ENCODE measurements at places on chromosomes 5 and 9.

GRCh38 chr9:127850286-127850830, 4.1 kb downstream of the ENG start:
- DNase-seq = no peak

GRCh38 chr5:97489010-97489840, 306.2 kb upstream of the RIOK2 start:
- no peak for DNase-seq

- DNase-seq = no peak
Measured at GRCh38 chr9:17761984-17762676, 183.3 kb downstream of the SH3GL2 start.

DNA sequence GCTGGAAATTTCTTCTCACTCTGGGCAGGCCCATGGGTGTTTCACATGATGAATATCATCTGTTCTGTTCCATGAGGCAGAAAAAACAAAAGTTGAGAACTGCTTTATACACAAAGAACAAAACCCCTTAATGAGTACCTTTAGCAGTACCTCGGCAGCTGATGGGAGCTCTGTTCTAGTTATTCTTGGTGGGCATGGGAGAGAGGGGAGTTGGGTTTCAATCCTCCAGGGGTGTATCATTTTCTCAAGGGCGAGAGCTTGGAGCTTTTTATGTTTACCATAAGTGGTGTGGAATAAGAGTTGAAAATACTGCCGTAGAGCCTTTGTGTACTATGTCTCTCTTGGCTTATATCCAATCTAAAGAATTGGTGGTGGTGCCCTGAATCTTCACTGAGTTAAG, 103.3 kb upstream of the ZNF608 start:
- DNase-seq = no peak

- no peak for DNase-seq
Measured at GRCh38 chr5:27788184-27788583, 749.8 kb upstream of the CDH9 start.

- peak; percentile 44 for DNase-seq
Measured at GRCh38 chr5:54860321-54860720, 125.1 kb downstream of the ESM1 start.

GRCh38 chr5:124706729-124707361, 39.6 kb downstream of the ZNF608 start:
- peak; percentile 86 for DNase-seq

DNA sequence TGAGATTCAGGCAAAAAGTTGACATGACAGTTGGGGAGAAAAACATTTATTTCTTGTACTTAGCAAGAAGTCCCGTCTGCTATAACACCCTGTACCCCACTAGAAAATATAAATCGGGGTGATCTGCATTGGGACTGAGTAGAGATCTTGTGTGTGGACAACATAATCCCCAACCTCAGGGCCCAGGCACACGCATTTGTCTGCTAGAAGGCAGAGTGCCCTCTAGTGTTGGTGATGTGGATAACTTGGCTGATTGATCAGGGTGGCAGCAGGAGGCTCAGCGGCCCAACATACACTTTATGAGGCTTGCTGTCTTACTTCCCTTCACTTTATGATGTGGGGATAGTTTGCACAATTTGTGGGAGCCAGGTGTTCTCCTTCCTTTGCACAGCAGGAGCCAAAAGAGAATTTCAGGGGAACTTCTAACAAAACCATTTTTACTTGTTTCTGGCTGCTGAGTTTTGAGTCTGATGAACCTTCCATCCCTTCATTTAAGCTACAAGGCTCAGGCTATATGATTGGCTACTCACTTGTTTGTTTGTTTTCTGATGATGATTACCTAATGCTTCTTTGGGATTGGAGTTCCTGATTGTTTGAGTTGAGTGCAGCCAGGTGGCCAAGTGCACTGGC, 263.2 kb downstream of the DMAC1 start:
- peak; percentile 39 for DNase-seq

DNA sequence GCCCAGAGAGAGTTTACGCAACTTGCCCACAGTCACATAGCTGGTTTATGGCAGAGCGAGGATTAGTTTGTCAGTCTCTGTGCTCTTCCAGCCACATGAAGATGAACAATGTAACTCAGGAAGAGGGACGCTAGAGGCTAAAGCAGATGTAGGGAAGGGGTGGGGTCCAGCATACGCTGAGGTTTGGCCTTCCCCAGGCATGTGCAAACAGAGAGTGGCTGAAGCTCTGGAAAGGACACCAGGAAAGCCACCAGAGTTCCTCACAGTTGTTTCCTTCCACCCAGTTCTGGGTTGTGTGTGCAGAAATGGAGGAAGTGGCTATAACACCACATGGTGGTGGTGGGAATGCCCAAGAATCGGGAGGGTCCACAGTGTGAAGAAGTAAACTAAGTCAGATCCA, 60.0 kb downstream of the SNX18 start:
- DNase-seq = no peak

- DNase-seq = no peak
Measured at GRCh38 chr9:88071331-88071730, 66.9 kb downstream of the SPATA31C2 start.

DNA sequence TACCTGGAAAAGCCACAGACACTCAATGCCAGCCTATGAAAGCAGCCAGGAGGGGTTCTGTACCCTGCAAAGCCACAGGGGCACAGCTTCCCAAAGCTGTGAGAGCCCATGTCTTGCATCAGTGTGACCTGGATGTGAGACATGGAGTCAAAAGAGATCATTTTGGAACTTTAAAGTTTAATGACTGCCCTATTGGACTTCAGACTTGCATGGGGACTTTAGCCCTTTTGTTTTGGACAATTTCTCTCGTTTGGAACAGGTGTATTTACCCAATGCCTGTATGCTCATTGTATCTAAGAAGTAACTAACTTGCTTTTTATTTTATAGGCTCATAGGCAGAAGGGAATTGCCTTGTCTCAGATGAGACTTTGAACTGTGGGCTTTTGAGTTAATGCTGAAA, 244.9 kb upstream of the TYRP1 start:
- no peak for DNase-seq

GRCh38 chr5:153299891-153300290, 190.6 kb upstream of the GRIA1 start:
- DNase-seq = no peak

- peak; percentile 84 for DNase-seq
Measured at GRCh38 chr9:98315551-98316060, 60.2 kb upstream of the TBC1D2 start.

DNA sequence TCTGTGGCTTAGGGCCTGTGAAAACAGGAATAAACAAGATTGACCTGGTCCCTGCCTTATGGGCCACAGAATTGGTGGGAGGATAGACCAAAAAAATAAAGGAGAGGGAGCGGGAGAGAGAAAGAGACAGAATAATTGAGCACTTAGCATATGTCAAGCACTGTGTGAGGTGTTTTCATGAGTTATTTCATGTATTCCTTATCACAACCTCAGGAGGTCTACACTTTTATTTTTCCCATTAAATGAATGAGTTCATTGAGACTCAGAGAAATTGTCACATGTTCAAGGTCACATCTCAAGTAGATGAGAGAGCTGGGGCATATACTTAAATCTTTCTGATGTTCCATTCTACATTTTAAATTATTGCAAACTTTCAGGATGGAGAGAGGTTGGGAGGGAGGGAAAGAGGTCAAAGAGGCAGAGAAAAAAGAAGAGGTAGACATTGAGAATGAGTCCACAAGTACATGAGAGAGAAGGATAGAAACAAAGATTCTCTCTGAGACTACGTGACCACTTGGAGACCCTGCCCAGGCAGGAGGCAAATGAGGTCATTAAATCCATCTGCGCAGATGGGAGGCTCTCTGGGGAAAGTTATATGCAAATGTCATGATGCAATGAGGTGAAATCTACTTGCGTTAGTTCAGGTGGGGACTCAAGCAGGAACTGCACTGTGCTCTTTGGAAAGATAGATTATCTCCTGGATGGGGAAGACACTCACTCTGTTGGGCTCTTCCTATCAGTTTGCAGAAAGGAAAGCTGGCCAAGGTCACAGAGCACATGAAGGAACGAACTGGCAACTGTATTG, 241.5 kb downstream of the PAPPA start:
- peak; percentile 18 for DNase-seq

DNA sequence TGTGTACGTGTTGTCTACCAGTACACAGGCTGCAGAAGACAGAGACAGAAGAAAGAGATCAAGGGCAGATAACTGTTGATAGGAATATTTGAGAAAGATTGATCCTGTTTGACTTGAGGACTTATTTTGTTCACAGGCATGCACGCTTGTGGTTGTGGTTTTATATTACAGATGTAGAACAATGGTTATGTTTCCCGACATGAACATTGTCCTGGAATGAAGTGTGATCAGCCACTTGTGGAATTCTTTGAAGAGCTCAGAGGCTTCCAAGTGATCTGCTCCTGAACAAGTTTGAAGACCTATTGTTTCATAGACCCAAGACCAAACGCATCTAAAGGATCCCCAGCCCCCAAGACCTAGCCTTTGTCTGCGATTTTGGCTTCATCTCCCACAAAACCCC, 13.7 kb downstream of the TEX53 start:
- DNase-seq = peak; percentile 73

DNA sequence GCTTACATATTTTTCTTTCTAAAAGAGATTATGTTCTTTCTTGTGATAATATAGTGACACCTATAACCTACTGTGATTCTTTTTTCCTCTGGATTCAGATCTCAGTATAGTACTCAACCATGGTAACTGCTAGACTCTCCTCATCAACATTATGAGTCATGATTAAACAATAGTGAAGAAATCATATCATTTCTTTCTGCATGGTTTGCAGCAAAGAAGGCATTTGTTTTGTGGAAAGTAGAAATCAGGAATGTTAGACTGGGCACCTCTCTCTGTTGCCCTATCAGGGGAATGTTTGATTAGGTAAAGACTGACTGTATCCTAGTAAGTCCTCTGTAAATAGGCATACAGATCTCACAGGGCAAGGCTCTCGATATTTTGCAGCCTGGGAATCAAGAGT, 25.6 kb upstream of the SMC2 start:
- DNase-seq = no peak

GRCh38 chr5:137737349-137738131, 1.7 kb upstream of the KLHL3 start:
- peak; percentile 38 for DNase-seq

- DNase-seq = no peak
Measured at GRCh38 chr9:117278471-117279035, 136.3 kb downstream of the ASTN2 start.

DNA sequence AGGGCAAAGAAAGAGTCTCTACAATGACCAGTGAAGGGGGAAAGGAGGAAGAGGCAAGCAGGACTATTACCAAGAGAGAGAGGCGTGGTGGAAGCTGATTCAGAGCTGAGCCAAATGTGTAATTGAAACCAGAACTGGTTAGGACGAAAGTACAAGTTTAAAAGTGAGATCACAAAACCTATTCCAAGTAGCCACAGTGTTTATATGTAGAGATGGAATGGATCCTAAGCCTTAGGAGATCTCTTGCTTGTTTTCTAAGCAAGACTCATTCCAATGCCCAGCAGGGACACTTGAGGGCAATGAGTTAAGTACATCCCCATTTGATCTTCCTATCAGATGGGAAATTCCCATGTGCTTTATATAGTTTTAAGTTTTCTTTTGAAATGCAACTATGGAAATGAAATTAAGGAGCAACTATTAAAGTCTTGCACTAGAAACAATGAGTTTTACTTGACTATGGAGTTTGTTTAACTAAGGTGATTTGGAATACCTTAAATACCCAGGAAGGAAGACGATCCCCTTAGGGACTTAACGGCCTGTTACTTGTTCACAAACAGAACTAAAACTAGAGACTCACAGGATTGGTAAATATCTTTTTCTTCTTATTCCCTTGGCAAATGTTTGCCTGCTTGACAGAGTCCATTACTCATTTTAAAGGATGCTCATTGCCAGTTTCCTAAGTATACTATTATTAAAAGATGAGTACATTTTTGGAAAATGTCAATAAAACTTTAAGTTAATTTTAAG, 51.1 kb upstream of the SNX2 start:
- DNase-seq = peak; percentile 88

- DNase-seq = no peak
Measured at GRCh38 chr5:26868504-26868903, 169.9 kb downstream of the CDH9 start.

- DNase-seq = no peak
Measured at GRCh38 chr5:83662558-83662957, 58.1 kb downstream of the HAPLN1 start.

- DNase-seq = peak; percentile 84
Measured at GRCh38 chr5:169106911-169107706, 193.8 kb downstream of the SLIT3 start.

All from fibroblast of skin of abdomen (primary cell).